ENCODE measurements at places on chromosomes 1 and 21. TPM values are rescaled to one million over a fixed set of nuclear protein-coding genes. Genes with fewer than 3 reads are reported as not detected.

The MFAP2 gene
- total RNA-seq, result 0.39 TPM

The AKIRIN1 gene
- 45.8 TPM for total RNA-seq

The TDRD5 gene
- not detected for total RNA-seq

The CD247 gene
- total RNA-seq, result 0.93 TPM

The DYNLT4 gene
- 0.20 TPM for total RNA-seq

The PPFIA4 gene
- total RNA-seq, result 0.32 TPM

The COL8A2 gene
- 0.08 TPM for total RNA-seq

The CYP4Z1 gene
- total RNA-seq, result not detected

The KRTAP10-8 gene
- not detected for total RNA-seq

The ACTN2 gene
- not detected for total RNA-seq

The EEIG2 gene
- 4.3 TPM for total RNA-seq

The TADA1 gene
- total RNA-seq, result 13.6 TPM

The PDZK1IP1 gene
- 7.6 TPM for total RNA-seq

The RYR2 gene
- not detected for total RNA-seq

The NBPF4 gene
- total RNA-seq, result not detected

The GBP6 gene
- not detected for total RNA-seq

The ADORA1 gene
- 0.50 TPM for total RNA-seq

The SIPA1L2 gene
- 6.3 TPM for total RNA-seq

The C2CD4D gene
- not detected for total RNA-seq

The RGS16 gene
- 0.40 TPM for total RNA-seq

The C1orf87 gene
- not detected for total RNA-seq

The KIF26B gene
- 0.04 TPM for total RNA-seq

The DNAH14 gene
- total RNA-seq, result 13.3 TPM

The ADAMTS4 gene
- not detected for total RNA-seq

The TDRD10 gene
- total RNA-seq, result not detected

The VAV3 gene
- total RNA-seq, result 0.29 TPM

The SHISAL2A gene
- 0.28 TPM for total RNA-seq

The MATN1 gene
- 0.11 TPM for total RNA-seq

The RXFP4 gene
- not detected for total RNA-seq

The HENMT1 gene
- total RNA-seq, result 5.3 TPM

The IL19 gene
- 0.13 TPM for total RNA-seq

The TNFAIP8L2 gene
- total RNA-seq, result not detected

The TMPRSS2 gene
- 0.27 TPM for total RNA-seq

The LRRN2 gene
- total RNA-seq, result 15.3 TPM

The EXTL1 gene
- total RNA-seq, result not detected

The IVNS1ABP gene
- total RNA-seq, result 27.7 TPM

The COL24A1 gene
- 0.06 TPM for total RNA-seq

The SLC5A9 gene
- not detected for total RNA-seq

The SH3BGR gene
- total RNA-seq, result 0.30 TPM

Measured in A549 treated with Mapracorat at 1 μM for 4 hours (cell line).